ENCODE measurements at places on chromosomes 2 and 18.

DNA sequence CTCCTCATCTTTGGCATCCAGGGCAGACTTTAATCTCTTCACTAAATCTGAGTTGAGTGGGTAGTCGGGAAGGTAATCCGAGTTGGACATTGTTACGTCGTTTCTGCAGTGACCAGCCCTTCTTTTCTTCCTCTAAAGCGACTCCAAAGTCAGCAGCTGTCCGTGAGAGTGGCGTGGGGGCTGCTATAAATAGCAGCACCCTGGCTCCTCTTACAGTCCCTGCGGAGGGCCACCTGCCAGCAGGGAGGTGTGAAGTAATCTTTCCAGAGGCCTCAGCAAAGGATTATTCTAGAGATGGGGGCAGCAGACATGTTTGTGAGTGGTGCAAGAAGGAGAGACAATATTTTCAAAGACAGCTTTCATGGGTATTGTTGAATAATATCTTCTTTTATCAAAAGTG, at the start of gene ASB18:
ASB18 (minus strand) TSS at position 151 of the 400 bp plus-strand sequence; CDS start at position 90, 61 bp downstream.
- DNase-seq = no peak

GRCh38 chr2:3440477-3440876, 61.0 kb downstream of the TRAPPC12 start:
- no peak for DNase-seq

DNA sequence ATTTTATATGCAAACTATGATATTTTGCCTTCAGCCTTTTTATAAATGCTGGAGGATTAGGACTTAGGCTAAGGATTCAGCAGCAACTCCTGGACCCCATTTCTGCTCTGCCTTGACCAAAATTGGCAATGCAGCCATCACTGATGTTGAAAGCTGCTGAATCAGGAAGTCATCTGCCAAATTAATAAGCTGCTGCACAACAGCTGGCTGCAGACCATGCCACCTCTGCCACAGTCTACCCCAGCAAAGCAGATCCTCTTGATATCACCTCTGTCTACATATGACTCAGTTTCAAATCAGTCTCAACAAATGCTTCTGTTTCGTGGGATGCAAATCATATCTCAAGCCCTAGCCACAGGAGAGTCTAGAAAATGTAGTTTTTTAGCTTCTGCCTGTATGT, 7.1 kb upstream of the SOS1 start:
- no peak for DNase-seq

DNA sequence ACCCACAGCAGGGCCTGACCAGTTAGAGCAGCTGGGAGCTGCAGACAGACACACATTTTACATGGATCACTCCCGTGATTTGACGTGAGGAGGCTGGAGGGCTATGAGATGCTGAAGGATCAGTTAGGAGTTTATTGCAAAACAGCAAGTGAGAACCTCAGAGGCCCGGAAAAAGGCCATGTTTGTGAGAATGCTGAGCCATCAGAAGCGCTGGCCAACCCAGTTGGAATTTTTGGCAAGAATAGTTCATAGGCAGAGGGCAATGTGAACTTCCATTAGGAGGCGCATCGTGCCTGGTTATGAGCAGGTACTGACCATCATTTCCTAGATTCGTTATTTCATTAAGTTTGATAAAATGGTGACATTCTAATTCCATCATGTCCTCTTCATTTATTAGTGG, 23.3 kb upstream of the LMAN1 start:
- no peak for DNase-seq

GRCh38 chr2:97664636-97664970, 759 bp upstream of the ACTR1B start:
- peak; percentile 8 for DNase-seq

- DNase-seq = no peak
These were observed 20.3 kb downstream of the OXER1 start for GRCh38 chr2:42743659-42743990.

GRCh38 chr2:8855010-8855409, 17.6 kb upstream of the KIDINS220 start:
- no peak for DNase-seq

GRCh38 chr2:133431289-133431688, 137.0 kb downstream of the NCKAP5 start:
- no peak for DNase-seq

GRCh38 chr2:232133078-232133477, 171.6 kb downstream of the DIS3L2 start:
- no peak for DNase-seq

DNA sequence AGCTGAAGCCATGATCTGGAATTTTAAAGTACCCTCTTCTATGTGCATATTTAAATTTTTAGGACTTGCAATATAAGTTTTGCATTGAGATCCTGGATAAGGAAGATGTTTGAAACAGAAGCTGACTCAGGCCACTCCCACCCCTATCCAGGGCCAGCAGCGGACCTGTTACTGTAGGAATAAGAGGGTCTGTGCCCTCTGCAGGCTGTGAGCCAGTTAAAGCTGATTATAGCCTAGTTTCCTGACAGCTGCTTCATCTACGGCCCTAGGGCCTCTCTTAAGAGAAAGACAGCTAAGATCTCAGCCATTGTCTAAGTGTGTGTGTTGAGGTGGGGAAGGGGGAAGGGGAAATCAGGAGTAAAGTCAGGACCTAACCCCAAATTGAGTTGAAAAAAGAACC, 234.0 kb downstream of the HAUS1 start:
- no peak for DNase-seq

- DNase-seq = no peak
These were observed 247.8 kb upstream of the SIX2 start for GRCh38 chr2:45256867-45257641.

DNA sequence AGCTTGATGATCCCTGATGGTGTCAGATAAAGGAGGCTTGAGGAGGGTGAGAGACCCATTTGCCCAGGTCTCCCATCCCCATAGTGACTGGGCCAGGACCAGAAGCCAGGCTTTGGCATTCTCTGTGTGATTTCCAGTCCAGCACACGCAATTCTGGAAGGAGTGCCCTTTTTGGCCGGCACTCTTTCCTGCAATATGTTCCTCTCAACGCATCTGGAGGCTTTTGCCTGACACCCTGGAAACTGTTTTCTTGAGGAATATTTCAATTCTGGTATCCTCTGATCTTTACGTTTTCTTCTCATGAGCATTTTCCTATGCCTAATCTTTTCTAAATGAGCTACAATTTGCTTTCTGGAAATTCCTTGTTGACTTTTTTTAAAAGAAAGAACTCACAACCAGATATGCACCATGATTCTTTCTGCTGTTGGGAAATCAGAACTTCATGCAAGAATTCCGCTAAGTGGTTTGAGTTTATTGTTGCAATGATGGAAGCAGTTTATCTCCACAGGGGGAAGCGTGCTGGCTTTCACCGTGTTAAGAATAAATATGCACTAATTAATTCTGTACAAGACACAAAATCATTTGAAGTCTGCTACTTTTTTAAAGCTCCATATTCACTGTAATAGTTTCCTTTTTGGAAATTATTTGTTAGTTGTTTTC, 143.7 kb downstream of the NAPG start:
- DNase-seq = no peak

- no peak for DNase-seq
These were observed 394.2 kb upstream of the TNP1 start for GRCh38 chr2:217254111-217254510.

- no peak for DNase-seq
These were observed 225.0 kb upstream of the NT5C1B start for GRCh38 chr2:18814387-18814786.

- DNase-seq = no peak
These were observed 148.9 kb downstream of the TCF4 start for GRCh38 chr18:55439056-55439455.

- DNase-seq = no peak
These were observed 1048.4 kb downstream of the CNTNAP5 start for GRCh38 chr2:125073440-125073839.

- DNase-seq = no peak
These were observed 5.3 kb downstream of the SPC25 start for GRCh38 chr2:168884975-168885374.

DNA sequence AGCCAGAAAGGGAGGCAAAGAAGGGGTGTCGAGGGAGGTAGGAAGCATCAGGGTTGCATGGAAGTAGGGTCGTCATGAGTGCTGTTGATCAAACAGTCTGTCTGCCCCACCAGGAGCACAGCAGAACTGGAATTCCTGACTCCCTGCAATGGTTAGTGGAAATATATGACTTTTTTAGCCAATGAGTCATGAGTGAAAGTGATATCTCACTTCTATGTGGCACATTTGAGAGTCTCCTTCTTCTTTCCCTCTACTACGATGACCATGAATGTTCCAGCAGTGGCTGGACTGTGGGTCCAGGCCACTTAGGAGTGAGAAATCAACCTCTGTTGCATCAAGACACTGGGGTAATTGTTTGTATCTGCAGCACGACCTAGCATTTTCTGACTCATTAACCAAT, 199.5 kb downstream of the TTC32 start:
- no peak for DNase-seq

DNA sequence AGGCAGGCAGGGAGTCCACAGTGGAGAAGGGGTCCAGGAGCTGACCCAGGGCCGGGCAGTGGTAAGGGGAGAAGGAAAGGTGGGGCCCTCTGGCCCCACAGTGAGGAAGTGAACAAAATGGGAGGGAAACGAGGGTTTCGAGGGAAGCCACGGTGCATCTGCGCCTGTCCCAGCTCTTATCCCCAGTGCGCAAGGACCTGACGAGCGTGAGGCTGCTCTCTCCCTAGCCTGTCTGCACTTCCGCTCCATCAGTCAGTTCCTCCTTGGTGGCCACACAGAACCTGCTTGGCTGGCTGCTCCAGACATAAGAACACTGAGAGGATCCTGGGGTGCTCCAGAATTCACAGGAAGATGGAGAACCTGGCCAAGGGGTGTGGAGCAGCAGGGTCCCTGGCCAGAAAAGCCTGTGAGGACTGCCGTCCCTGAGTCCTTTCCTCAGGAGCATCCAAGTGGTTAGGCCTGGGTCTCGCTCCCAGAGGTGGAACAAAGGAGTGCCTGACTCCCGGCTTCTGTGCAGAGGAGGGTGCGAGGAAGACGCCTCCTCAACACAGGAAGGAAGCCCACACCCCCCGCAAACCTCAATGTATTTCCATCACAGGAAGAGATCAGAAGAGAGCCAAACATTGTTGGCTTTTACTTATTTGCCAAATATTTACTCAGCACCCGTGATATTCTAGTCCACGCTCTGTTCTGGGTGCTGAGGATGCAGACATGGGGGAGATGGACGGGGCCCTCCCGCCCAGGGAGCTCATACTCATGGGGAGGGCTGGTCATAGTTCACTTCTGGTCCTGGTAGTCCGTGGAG, 43.7 kb upstream of the SEMA4C start:
- DNase-seq = no peak

DNA sequence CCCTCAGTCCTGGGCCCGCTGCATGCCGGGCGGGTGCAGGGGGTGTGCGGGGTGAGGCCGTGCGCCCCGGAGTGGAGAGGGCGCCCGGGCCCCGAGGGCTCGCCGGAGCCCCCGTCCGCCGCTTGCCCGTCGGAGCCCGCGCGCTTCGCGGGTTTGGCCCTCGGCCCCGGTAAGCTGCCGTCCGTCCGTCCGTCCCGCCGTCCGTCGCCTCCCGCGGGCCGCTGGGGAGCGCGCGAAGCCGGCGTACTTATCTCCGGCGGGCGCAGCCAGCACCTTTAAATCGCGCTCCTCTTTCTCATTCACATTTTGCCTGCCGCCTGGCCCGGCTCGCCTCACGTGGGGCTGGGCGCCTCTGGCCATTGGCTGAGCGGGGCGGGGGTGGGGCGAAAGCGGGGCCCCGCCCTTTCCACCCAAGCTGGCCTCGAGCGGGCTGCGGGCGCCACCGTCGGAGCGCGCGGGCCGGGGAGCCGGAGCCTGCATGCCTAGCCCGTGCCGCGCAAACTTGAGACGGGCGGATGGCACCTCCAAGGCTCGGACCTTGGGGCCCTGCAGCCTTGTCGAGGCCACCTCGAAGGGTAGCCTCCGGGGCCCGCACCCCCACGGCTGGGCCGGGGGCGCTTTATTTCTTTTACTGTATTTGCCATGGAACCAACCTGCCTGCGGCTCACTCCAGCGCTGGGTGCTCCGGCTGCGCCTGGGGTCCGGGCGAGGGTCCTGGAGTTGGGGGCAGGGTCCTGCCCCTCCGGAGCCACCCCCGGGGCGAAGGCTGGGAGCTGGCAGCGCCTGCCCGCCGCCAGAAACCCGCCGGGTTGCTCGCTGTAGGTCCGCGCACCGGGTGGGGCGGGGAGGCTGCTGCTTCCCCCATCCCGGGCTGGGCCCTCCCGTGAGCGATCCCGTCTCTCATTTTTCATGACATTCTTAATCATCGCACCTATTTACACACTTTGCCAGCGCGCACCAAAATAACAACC, at the start of gene GBX2:
GBX2 (minus strand) TSS at position 277 of the 971 bp plus-strand sequence. CDS start 415 bp downstream, outside the sequence.
- no peak for DNase-seq

DNA sequence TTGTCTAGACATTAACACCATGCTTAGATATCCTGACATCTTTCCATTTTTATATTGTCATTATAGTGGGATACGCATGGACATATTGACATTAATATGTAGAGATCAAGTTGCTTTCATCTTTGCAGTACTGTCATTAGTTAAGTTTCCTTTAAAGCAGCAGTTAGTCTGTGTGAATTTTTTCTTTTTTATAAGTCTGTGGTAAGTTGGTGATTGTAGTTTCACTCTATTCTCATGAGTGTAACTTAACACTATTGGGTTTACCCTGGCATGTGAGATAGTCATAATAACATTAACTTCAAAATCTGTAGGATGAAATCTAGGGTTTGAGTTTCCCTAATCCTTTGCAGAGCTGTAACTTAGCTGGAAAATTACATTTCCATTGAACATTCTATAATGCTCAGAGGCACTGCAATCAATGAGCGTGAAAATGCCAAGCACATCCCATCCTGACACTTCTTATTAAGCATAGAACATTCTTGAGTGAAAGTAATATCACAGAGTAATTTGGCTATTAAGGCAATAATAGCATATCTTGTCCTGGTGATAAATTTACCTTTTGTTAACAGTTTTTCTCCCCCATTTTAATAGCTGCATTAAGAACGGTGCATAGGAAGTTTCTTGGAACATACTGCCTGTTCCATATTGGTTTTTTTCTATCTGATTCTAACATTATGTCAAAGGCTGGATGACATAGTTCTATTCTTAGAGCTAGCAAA, 47.5 kb upstream of the DARS1 start:
- DNase-seq = no peak

DNA sequence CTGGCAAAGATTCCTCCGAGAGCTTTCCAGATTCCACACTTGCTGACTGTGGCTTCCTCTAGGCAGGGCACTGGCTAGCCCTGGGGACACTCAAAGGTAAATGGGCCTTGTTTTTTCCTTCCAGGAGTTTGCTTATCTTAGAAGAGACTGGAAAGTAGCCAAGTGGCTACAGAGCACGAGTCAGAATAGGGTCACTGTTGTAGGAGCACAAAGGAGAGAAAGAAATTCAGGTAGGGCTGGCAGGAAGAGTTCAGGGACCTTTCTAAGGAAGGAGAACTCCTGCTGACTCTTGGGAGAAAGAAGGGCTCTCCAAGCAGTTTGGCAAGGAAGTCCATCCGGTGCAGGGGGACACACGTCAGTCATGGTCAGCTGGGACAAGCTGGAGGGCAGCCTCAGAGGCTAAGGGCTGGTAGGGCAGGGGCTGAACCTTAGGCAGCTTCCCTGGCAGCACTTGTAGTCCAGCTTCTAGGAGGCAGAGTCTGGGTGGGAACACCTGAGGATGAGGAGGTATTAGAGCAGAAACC, 39.5 kb downstream of the NIFK start:
- DNase-seq = no peak
